Aorta (tissue), 5 donors: ENCODE measurements at places on chromosomes 7 and 10. TPM values are rescaled to one million over a fixed set of nuclear protein-coding genes. Genes with fewer than 3 reads are reported as not detected.

Gene FAM180A
- total RNA-seq, result 67.1 TPM

Gene PLEKHS1
- 0.21 TPM for total RNA-seq

DNA sequence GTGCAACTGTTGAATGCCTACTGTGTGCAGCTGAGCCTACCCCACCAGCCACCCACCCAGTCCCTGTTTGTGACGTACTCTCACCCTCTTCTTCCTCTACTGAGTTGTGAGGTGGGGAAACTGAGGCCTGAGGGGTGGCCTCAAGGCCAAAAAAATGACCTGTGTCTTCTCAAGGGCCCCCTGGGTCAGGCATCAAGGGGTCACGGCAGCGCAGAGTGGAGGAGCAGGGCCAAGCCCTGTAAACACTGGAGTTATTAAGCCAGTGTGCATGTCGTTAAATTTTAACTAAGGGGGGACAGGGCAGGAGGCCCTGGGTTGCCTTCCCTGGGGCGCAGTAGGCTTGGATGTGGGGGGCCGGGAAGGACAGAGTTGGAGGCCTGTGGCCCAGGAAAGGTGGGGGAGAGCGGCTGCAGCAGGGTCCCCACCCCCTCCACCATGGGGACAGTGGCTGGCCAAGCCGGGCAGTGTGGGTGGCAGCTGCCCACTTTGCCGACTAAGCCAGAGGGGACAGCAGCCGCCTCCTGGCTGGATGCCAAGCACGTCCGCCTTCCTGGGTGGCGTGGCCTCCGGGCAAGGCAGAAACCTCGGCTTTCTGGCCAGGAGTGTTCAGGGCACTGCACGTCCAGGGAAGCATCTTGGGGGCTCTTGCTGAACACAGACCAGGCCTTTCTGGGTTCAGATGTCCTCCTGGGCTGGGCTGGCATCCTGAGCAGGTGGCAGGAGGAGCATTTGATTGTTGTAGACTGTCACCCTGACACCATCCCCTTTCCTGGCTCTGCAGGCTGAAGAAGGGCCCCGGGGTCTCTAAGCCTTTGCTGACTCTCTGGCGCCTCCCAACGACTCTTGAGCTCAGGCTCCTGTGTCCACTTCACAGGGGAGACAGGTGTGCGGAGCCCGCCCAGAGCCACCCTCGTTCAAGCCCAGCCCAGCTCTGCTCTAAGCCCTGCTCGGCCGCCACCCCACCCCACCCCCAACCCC lies 1.9 kb downstream of the SLC29A4 start:
- peak; percentile 87 for DNase-seq

DNA sequence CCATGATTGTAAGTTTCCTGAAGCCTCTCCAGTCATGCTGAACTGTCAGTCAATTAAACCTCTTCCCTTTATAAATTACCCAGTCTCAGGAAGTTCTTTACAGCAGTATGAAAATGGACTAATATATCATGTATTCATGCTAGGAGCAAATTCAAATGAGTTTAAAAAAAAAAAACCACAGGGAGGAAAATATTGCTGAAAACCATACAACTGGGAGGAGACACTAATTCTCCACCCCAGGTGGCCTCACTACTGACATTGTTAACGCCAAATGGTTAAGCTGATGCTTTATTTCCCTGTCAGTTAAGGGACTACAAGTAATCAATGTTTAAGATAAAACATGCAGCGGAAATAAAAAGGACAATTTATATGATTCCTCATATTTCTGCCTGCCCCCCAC lies 55.1 kb downstream of the PDE1C start:
- no peak for DNase-seq

- no peak for DNase-seq
Measured at GRCh38 chr7:95126053-95126709, 198.2 kb downstream of the PON1 start.

Gene GRM3
- not detected for total RNA-seq

- DNase-seq, result no peak
Measured at GRCh38 chr10:19728376-19728775, 87.9 kb upstream of the PLXDC2 start.

Gene CTAGE15
- not detected for total RNA-seq

Gene ODAD2
- 0.71 TPM for total RNA-seq

- no peak for DNase-seq
Measured at GRCh38 chr7:107622429-107622828, 38.2 kb upstream of the SLC26A4 start.

- DNase-seq, result no peak
Measured at GRCh38 chr7:67588631-67589030, 592.0 kb downstream of the TYW1 start.

DNA sequence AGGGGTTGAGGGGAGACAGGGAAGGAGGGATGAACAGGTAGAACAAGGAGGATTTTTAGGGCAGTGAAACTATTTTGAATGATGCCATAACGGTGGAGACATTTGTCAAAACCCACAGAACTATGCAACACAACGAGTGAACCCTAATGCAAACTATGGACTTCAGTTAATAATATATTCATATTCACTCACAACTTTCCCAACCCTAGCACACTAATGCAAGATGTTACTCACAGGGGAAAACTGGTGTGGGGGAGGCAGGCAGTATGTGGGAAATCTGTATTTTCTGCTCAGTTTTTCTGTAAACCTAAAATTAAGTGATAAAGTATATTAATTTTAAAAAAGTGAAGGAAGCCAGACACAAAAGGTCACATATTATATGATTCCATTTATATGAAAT lies 17.3 kb downstream of the GNA12 start:
- no peak for DNase-seq

GRCh38 chr10:44036425-44036824 lies 348.5 kb downstream of the CXCL12 start:
- no peak for DNase-seq

Gene ZNF277
- 20.3 TPM for total RNA-seq

Gene TMEM72
- total RNA-seq, result not detected

GRCh38 chr7:43482679-43483252 lies 100.1 kb upstream of the STK17A start:
- DNase-seq, result no peak

DNA sequence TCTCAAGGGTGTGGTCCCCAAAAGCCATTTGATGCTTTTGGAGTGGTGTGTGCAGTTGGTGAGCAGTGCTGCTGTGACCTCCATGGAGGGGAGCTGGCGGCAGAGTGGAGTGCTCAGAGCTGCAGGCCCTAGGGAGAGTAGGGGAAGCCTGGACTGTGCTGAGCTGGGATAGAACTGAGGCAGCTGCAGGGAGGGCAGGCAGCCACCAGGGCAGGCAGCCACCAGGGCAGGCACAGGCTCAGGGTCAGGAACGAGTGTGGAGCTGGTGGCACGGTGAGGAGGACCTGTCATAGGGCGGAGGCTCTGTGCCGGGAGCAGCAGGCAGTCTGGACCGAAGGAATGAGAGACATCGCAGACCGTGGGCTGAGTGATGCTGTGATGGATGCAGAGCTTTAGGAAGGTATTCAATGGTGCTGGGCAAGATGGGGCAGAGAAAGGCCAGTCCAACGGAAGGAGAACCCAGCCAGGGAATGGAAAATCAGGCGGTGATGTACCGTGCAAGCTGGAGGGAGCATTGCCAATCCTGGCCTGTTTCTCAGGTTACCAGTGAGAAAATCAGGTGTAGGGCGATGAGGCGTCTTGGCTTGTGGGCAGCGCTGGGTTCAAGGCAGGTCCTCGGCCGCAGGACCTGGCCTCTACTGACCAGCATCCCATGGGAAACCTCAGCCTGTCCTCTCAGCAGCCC lies 152.6 kb downstream of the CAMK1D start:
- DNase-seq, result no peak

Gene FMC1
- total RNA-seq, result 6.9 TPM

GRCh38 chr10:89438525-89438924 lies 24.2 kb downstream of the IFIT5 start:
- DNase-seq, result no peak

- peak; percentile 78 for DNase-seq
Measured at GRCh38 chr10:79242620-79243152, 104.6 kb upstream of the PPIF start.

DNA sequence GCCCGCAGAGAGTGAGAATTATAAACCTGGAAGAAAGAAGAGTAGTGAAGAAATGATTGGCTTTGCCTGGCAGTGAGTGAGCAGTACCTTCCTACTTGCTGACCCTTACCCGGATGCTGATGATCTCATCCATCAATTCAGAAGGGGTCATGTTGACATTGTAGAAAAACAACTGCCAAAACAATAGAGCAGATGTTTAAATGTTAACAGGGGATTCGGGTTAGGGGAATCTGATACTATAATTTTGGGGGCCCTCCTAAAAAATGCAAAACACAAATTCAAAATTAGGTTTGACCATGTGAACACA lies 78.1 kb downstream of the MYOF start:
- no peak for DNase-seq

GRCh38 chr10:121536310-121536913 lies 61.8 kb downstream of the FGFR2 start:
- no peak for DNase-seq

DNA sequence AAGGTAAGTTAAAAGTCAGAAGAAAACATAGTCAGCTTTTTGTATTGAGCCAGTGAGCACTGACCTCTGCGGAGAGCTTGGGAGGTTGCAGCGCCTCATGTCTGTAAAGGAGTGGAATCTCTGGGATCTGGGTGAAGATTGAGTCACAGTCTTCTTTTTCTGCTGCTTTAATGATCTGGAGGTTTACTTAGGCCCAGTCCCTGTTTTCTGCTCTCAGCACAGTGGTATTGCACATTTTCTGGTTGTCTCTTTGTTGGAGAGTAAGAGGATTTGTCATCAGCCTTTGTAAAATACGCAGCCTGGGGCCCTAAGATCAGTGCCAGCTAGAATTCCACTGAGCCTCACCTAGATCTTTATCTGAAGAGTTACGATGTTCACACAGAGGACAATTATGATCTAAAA lies 58.3 kb upstream of the GJD4 start:
- DNase-seq, result no peak

GRCh38 chr7:137966641-137967142 lies 35.2 kb downstream of the CREB3L2 start:
- DNase-seq, result no peak

- DNase-seq, result no peak
Measured at GRCh38 chr7:124022551-124022950, 10.3 kb downstream of the TMEM229A start.

DNA sequence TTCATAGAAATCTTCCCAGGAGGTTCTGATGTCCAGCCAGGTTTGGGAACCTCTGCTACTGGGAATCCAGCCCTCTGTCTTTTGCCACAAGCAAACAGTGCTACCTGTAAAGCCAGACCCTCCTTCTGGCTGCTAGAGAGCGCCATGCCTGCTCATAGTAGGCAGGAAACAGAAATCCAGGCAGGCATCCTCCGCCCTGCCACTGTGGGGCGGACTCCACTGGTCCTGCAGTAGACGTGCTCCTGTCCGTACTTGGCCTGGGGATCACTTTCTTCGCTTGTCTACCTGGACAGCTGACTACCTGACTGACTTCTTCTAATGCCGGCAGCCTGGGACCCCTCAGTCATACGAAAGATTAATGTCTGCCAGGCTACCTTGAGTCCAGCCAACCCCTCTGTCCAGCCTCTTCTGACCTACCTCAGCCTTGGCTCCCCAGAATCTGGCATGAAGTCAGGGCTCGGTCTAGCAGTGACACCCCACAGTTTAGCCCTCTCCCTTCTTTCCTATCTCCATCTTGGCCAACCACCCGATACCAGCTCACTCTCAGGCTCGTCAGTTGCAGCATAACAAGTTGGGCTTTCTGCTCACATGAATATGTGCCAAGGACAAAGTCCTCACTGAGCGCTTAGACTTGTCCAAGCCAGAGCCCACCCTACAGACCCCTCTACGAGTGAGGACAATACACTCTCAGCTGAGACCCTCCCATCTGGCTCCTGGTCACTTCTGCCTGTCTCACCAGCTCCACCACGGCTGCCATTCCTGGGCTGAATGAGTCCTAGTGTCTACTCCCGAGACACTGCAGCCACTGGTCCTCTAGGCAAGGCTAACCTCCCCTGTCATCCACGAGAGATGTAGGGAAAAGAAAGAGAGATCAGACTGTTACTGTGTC lies 43.9 kb upstream of the OPALIN start:
- DNase-seq, result no peak

GRCh38 chr7:155463114-155463811 lies 5.3 kb downstream of the EN2 start:
- DNase-seq, result peak; percentile 62

- DNase-seq, result no peak
Measured at GRCh38 chr7:50281680-50282445, 22.7 kb upstream of the IKZF1 start.

- DNase-seq, result no peak
Measured at GRCh38 chr10:556971-557637, 132.4 kb downstream of the DIP2C start.

DNA sequence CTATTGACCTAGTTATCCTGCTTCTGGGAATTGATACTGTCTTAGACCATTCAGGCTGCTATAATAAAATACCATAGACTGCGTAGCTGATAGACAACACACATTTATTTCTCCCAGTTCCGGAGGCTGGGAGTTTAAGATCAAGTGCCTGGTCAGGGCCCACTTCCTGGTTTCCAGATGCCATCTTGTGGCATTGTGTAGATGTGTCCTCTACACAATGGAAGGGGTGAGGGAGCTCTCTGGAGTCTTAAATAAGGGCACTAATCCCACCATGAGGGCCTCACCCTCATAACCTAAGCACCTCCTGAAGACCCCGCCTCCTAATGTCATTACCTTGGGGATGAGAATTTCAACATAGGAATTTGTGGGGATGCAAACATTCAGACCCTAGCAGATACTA lies 62.4 kb downstream of the SLC35B4 start:
- DNase-seq, result no peak

DNA sequence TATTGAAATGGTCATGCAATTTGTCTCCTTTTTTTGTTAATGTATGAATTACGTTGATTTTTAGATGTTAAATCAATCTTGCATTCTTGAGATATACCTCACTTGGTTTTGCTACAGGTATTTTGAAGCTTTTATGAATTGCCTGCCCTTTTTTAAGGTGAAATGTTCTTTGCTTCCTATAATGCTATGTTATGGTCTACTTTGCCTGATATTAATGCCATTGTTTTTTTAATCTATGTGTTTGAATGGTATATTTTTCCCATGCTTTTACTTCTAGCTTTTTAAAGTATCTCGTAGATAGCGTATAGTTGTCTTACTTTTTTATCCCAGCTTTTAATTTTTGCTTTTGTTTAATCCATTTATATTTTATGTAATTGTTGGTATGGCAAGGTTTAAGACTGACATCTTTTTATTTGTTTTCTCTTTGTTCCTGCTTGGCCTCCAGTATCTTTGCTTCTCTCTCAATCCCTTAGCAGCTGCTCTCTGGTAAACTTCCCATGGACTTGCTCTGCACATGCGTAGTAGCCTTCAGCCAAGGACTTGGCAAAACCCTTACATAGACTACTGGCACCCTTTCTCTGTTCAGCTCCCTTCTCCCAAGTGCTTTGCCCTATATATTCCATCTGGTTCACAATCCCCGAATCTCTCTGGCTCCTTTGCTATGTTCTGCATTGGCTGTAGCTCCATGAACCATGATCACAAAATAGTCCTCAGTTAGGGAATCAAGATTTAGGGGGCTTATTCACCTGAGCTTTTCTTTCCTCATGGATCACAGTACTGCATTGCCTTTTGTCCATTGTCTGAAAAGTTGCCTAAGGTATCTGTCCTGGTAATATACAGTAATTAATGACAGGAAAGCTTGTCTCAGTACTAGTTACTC lies 8.4 kb downstream of the TRIM24 start:
- no peak for DNase-seq

DNA sequence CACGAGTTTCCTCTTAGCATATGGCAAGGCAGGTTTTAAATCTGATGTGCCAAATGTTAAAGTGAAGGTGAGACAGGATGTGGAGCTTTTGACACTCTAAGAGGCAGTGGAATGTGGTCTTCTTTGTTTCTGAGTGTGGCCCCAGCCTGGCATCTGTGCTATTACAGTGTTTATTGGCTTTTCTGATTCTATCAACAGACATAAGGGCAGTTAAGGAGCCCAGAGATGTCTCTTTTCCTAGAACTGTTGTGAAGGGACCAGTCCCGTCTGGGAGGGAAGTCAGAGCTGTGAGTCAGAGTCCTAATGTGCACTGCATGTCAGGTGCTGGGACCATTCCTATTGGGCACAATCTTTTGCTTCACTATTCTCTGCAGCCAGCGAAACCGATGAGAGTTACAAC lies 32.5 kb downstream of the TRUB1 start:
- no peak for DNase-seq
